Stimulated activated naive B cell treated with anti-CD40 and anti-IgM and Interleukin-4, amounts not matched to agents 10 μg/mL and 1 μg/mL and 100 μg/mL, for 72 hours (primary cell): ENCODE measurements at places on chromosomes 3 and 15.

DNA sequence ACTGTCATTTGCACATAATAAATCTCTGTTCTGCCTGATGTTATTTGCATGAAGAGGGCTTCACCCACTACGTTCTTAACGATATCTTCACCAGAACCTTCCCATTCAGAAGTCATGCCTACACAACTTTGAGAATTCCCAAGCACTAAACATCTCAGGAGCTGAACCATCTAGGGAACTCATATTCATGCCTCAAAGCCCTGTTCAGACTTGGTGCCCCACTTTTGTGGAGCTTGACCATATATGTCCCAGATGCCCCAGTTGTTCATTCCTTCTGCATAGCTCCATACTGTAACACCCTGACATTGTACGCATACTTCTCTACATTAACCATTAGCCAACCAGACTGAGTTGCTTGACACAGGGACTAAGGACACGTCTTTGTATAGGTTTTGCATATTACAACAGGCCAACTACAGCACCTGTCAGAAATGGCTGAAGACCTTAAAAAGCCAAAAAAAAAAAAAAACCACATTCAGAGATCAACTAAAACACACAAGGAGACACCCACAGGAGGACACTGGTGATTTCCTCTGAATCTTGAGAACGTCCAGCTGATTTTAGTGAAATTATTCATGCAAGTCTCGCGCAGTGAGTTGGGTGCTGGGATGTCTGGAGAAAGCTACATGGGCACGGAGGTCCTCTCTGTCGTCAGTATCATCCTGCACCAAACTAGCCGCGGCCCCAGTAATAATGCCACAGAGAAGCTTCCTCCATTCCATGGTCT lies 141.4 kb downstream of the FOXP1 start:
- H3K4me3 ChIP-seq: peak overlapping the region; percentile 80
- DNase-seq: no peak
- H3K27me3 ChIP-seq: no peaks in the 10 kb centered on the region
- H3K4me1 ChIP-seq: peaks cover 94% of the 10 kb centered on the region
- peaks cover 23% of the 10 kb centered on the region for H3K36me3 ChIP-seq

DNA sequence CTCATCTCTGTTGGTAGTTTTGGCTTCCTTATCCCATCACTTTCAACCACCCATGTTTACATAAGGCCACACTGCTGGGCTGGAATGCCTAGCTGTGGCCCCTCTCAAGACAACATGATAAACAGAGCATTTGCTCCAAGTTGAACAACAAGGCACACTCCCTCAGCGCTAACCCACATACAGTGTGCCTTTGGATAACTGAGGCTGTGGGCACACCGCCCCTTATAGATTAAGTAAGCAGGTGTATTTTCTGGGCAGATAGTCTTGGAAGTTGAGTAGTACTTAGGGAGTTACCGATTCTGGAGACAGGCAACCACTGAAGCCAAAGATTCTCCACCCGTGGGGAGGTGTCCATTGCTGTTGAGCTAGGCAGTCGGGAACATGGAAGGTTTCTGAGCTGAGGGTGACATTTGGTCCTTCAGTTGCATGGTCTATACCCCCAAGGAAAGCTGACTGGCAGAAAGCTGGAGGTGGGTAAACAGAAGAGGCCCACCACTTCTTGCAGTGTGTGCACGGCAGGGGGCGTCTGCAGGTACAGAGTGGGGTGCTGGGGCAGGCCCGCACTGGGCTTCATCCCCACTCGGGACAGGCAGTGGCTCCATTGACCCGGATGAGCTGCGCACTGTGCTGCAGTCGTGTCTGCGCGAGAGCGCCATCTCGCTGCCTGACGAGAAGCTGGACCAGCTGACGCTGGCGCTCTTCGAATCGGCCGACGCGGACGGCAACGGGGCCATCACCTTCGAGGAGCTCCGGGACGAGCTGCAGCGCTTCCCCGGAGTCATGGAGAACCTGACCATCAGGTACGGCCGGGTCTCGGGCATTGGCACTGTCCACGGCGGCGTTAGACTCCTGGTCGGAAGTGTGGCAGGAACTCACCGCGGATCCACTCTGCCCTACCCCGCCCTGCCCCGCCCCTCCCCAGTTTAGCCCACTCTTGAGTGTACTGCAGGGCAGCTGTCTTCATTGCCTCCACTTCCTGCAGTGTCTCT lies 16.8 kb downstream of the NOX5 start:
- peaks cover 25% of the 10 kb centered on the region for H3K27me3 ChIP-seq
- no peaks in the 10 kb centered on the region for H3K36me3 ChIP-seq
- peak; percentile 10 for DNase-seq
- H3K27ac ChIP-seq: no peak overlapping the region
- H3K4me1 ChIP-seq: peaks cover 3% of the 10 kb centered on the region
- peak overlapping the region; percentile 54 for H3K4me3 ChIP-seq

DNA sequence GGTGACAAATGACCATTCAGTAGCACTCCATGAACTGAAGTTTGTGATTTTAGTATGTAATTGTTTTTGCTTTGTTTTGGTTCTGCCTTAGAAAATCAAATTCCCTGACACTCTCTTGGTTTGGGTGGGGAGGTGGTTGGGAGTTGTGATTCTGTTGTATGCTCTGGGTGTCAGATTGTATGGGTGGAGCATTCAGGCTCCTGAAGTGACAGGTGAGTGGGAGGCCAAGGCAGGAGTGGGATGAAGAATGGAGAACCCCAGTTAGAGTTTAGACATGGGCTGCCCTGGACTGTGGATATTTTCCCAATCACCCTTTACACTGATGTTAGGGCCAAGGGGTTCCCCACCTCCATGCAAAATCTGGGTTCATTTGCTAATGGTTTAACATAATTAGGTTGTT lies 83.6 kb downstream of the ARPP21 start:
- no peak overlapping the region for H3K4me3 ChIP-seq
- no peak overlapping the region for H3K27ac ChIP-seq
- H3K4me1 ChIP-seq: no peaks in the 10 kb centered on the region
- no peak for DNase-seq
- no peaks in the 10 kb centered on the region for H3K27me3 ChIP-seq
- H3K36me3 ChIP-seq: no peaks in the 10 kb centered on the region

- no peaks in the 10 kb centered on the region for H3K4me1 ChIP-seq
- no peak overlapping the region for H3K27ac ChIP-seq
- H3K36me3 ChIP-seq: no peaks in the 10 kb centered on the region
Measured at GRCh38 chr3:37542772-37543449, 318.8 kb upstream of the CTDSPL start.

DNA sequence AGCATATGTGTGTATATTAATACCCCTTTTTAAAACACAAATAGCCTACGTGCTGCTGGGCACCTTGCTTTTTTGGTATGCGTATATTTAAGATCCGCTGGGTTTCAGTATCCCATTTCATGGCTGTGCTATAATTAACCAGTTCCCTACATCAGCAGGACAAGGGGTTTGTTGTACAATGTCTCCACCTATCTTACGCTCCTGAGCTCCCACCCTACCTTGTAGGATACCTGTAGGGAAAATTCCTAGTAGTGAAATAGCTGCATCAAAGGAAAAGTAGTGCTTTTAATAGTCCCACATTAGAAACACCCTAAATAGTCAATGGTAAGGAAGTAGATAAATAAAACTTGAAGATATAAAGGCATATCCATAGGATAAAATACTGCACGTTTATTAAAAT lies 1.4 kb downstream of the MAP6D1 start:
- H3K36me3 ChIP-seq: peaks cover 34% of the 10 kb centered on the region
- peak overlapping the region; percentile 79 for H3K4me3 ChIP-seq
- peaks cover 7% of the 10 kb centered on the region for H3K27me3 ChIP-seq
- H3K27ac ChIP-seq: no peak overlapping the region
- H3K4me1 ChIP-seq: peaks cover 11% of the 10 kb centered on the region

DNA sequence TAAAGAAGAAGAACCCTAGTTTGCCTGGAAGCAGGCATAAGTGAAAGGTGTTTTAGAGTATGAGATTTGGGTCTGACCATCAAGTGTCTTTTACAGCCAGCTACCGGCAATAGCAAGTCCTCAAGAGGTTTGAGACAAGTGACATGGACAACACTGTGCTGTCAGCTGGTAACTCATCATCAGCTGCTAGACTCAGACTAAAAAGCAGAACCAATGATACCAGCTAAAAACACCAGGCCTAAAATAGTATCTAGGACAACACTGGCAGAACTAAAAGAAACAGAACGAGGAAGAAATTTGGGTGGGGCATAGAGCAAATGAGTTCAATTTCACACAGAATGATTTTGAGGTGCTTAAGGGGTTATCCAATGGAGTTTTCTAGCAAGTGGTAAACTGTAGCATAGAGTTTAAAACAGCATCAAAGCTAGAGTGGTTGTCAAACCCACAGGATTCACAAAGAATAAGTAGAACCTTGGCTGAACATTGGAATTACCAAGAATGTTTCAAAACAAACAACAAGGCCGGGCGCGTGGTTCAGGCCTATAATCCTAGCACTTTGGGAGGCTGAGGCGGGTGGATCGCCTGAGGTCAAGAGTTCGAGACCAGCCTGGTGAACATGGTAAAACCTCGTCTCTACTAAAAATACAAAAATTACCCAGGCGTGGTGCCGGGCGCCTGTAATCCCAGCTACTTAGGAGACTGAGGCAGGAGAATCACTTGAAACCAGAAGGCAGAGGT lies 3.9 kb downstream of the CIAO2A start:
- no peaks in the 10 kb centered on the region for H3K27me3 ChIP-seq
- peak overlapping the region; percentile 92 for H3K27ac ChIP-seq
- DNase-seq: peak; percentile 48
- peaks cover 41% of the 10 kb centered on the region for H3K4me1 ChIP-seq
- peaks cover 31% of the 10 kb centered on the region for H3K36me3 ChIP-seq

GRCh38 chr3:33942483-33943150 lies 144.2 kb downstream of the PDCD6IP start:
- no peak for DNase-seq
- H3K4me1 ChIP-seq: peaks cover 8% of the 10 kb centered on the region
- no peak overlapping the region for H3K27ac ChIP-seq
- no peaks in the 10 kb centered on the region for H3K27me3 ChIP-seq

DNA sequence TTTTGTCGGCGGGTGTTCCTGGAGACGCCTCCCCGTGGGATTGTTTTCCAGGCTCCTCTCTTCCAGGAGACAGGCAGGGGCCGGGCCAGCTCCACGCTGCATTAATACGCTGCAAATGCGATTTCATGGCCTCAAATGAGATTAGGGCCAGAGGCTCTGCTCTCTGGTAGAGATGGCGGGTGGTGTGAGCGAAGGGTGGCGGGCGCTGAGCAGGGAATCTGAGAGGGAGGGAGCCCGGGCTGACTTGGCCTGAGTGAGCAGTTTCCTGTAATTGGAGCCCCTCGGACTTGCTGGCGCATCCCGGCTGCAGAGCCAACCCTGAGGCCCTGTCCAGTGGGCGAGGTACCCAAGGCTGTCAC lies 7.4 kb upstream of the CCDC33 start:
- H3K27ac ChIP-seq: no peak overlapping the region
- H3K4me1 ChIP-seq: peaks cover under 1% of the 10 kb centered on the region
- H3K4me3 ChIP-seq: no peak overlapping the region

GRCh38 chr15:56187665-56188064 lies 56.0 kb downstream of the RFX7 start:
- H3K4me3 ChIP-seq: no peak overlapping the region
- peaks cover 13% of the 10 kb centered on the region for H3K36me3 ChIP-seq
- H3K27ac ChIP-seq: no peak overlapping the region
- peaks cover 23% of the 10 kb centered on the region for H3K4me1 ChIP-seq

DNA sequence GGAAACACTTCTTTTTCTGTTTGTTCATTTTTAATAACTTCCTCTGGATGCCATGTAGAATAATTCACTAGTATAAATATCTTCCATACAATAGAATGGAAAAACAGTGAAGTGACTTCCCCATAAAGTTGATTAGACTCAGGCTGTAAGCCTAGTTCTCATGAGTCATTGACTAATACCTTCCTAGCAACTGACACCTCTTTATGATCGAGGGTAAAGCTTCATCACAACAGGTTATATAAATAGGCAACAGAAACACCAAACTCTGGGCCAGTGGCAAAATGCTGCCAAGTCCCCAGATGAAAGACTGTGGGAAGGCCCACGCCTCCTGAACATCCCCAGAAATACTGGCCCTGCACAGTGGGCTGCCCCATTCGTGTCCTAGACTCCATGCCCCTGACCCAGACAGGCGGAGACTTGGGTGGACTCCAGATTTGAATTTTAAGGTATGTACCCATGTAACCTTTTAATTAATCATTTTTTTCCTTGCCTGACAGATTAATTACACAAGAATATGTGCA lies 71.3 kb upstream of the TBC1D23 start:
- no peaks in the 10 kb centered on the region for H3K36me3 ChIP-seq
- H3K27me3 ChIP-seq: no peaks in the 10 kb centered on the region
- H3K4me3 ChIP-seq: no peak overlapping the region
- no peak for DNase-seq

DNA sequence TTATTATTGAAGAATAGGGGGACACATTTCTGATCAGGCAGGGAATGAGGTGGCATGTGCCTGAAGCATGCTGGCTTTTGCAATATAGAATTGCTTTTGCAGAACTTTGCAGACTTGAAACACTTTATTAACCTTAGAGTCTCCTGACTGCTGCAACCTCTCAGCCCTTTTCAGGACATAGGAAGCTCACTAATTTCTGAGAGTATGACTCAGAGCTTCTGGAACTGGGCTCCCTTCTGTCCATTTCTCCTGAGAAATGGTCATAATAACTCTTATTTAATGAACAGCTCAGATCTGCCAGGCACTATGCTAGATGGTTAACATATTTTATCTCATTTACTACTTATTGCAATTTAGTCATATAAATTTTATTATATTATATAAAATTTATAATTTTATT lies 38.6 kb upstream of the DGKG start:
- no peak overlapping the region for H3K27ac ChIP-seq
- no peaks in the 10 kb centered on the region for H3K36me3 ChIP-seq

DNA sequence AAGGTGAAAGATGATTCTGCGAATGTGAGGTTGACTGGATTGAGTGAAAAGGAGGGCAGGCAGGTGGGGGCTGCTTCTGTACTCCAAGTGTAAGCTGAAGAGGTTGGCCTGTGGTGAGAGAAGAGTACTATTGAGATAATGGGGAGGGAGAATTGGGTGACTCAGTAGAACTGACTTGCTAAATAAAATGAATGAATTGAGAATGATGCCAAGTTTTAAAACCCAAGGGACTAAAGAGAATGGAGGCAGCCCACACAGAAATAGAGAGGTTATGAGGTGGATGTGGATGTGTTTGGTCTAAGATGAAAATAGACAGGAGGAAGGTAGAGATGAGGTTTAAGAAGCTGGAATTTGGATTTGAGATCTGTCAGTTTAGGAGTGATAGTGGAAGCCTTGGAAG lies 5.9 kb downstream of the MME start:
- no peak for DNase-seq
- peaks cover 7% of the 10 kb centered on the region for H3K4me1 ChIP-seq
- no peaks in the 10 kb centered on the region for H3K36me3 ChIP-seq
- H3K4me3 ChIP-seq: no peak overlapping the region
